ENCODE measurements at places on chromosomes 2 and 18.

GRCh38 chr2:216090369-216090786 lies 8.7 kb downstream of the TMEM169 start:
- no peak for DNase-seq

DNA sequence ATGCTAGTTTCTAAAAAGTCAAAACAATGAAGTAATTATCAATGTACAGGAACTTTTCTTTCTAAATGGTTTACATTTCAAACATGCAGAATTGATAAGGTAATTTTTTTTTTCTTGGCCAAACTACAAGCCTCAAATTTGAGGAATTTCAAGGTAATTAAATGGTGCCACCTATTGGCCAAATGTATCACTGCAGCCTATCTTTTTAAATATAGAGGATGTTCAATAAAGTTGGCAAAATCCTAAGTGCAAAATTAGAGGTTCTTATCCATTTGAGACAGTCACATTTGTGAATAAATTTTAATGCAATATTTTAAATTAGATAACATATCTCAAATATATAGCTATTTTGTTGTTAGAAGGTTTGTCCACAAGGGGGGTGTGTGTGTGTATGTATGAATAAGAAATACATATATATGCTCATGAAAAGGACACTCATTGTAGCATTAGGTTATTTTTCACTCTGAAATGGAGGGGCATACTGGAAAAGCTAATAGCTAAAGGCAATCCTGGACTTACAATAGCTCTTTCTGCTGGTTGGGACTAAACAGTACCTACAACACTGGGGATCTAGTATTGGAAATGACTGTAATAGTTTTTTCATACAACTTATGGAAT lies 26.2 kb downstream of the MMADHC start:
- DNase-seq: peak; percentile 48

DNA sequence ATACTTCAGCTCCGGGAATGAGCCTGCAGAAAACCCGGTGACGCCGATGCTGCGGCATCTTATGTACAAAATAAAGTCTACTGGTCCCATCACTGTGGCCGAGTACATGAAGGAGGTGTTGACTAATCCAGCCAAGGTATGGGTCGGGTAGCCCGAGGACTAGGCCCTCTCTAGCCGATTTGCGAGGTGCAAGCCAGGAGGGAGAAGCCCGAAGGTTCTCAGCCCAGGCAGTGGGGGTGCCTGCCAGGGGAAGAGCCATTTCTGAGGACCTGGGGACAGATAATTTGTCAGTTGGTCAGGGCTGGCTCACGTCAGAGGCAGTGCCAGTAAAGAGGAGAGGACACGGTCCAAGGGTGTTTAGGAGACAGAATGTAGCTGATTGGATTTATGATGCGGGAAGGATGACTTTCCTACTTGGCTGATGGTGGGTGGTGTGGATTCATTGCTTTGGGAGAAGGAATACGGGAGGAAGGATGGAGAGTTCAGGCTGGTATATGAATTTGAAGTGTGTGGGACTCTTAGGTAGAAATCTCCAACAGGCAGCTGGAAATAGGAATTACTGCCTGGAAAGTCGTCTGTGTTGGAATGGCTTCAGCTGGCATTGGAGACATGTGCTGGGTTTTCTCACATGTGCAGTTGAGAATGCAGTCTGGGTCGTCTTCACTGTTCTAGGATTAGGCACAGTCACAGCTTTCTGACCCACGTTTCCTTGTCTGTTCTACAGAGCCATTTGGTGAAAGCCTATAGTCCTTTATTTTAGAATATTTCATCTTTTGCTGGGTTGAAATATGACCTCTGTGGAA lies 874 bp downstream of the NDUFAF7 start:
- DNase-seq: no peak

DNA sequence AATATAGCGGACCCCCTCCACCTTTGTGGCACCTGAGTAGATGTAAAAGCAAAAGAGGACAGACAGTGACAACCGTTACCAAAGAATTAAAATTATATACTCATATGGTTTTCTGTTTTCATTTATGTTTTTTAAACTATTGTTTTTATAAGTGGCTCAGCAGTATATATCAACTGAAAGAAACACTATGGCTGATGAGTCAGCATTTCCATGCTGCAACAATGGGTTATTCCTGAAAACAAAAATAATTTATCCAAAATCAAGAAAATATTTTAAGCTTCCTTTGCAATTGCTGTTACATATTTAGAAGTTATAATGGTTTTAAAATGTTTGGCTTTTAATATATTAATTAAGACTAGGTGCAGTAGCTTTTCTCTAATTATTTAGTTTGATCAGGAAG lies 17.7 kb downstream of the MRPS9 start:
- no peak for DNase-seq

DNA sequence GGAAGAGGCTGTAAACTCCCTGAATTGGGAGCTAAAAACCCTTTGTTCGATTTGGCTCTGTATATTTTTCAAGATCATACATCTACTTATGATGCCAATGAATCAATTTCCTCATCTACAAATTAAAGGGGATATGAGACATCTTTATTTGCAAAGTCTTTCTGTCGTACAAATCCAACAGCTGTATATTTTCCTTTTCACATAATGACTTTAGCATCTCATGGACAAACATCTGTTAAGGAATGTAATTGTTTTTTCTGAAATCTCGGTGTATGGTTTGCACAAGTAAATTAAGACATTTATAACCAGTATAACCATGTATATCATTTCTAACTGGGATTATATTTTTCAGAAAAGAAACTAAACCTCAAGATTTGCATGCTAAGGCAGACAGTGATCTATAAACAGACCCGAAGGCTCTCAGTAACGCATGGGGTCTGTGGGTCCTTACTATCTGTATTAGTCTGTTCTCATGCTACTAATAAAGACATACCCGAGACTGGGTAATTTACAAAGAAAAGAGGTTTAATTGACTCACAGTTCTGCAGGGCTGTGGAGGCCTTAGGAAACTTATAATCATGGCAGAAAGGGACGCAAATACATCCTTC lies 130.8 kb downstream of the SLC8A1 start:
- DNase-seq: no peak

- DNase-seq: no peak
Measured at GRCh38 chr2:16012626-16013358, 72.4 kb downstream of the MYCN start.

DNA sequence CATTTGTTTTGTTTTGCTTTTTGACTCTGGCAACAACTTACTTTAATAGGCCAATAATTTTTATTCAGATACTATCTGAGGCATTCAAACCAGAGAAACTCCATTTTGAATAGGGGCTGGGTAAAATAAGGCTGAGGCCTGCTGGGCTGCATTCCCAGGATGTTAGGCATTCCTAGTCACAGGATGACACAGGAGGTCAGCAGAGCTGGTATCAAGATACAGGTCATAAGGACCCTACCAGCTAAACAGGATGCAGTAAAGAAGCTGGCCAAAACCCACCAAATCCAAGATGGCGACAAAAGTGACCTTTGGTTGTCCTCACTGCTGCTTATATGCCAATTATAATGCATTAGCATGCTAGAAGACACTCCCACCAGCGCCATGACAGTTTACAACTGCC lies 102.2 kb upstream of the XPO1 start:
- DNase-seq: no peak

- DNase-seq: no peak
Measured at GRCh38 chr2:170576296-170576695, 138.8 kb upstream of the SP5 start.

DNA sequence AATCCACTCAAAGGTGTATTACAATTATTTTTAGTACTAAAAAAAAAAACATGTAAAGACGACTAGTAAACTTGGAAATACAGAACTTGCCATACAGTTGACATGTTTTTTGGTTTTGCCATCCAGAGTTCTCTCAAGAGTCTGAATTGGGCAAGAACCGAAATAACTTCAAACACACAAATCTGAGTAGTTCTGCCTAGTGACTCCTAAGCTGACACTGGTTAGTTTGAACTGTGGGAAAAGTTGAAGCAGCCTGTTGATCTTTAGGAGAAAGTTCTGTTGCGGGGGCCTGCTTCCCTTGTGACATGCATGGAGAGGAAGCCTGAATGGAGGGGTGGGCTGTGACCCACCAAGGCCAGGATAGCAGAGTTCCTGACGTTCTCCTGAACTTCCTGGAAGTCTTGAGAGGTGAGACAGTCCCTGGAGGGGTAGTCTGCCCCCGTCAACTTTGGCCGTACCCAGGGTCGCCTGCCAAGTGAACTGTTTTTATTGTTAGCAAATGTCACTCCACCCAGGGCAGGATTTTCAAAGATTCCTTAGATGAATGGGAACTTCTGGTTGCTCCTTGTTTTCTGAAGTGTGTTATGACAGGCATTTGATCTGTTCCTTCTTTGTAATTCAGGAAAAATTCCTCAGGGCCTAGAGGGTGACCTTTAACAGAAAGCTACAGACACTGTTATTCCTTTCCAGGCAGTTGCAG lies 85.6 kb upstream of the SPTBN1 start:
- DNase-seq: no peak

- no peak for DNase-seq
Measured at GRCh38 chr2:45180779-45181178, 171.5 kb upstream of the SIX2 start.

DNA sequence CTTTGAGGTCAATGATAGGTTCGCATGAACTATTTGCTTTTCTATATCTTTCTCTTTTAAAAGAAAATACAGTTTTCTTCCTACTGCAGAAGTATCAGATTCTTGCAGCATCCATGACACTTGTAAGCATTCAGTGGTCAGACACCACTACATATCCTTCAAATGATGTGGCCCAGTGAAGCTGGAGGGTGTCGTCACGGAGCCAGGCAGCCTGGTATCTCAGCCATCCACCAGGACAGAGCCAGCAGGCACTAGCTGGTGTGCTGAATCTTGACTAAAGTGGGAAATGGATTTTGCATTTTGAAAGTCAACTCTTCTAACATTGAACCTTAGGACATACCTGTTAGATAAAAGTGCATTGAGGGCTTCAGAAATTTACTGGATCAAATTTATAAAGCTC lies 5.4 kb downstream of the KLHL14 start:
- no peak for DNase-seq

Data from CD4-positive, alpha-beta T cell treated with Interleukin-4 for 4 hours (primary cell).